ENCODE measurements at places on chromosomes 5 and 9. TPM values are rescaled to one million over a fixed set of nuclear protein-coding genes. Genes with fewer than 3 reads are reported as not detected.

The LHX2 gene
- not detected for total RNA-seq

The SLC6A3 gene
- total RNA-seq, result not detected

The KLHL3 gene
- 3.0 TPM for total RNA-seq

The CD72 gene
- total RNA-seq, result 0.86 TPM

The CREBRF gene
- 15.5 TPM for total RNA-seq

The ZNF354C gene
- total RNA-seq, result 6.8 TPM
